ENCODE measurements at places on chromosomes 4 and X. TPM values are rescaled to one million over a fixed set of nuclear protein-coding genes. Genes with fewer than 3 reads are reported as not detected.

The JCHAIN gene
- 1,651 TPM for polyA plus RNA-seq

The HTR2C gene
- polyA plus RNA-seq: not detected

The TCEAL6 gene
- polyA plus RNA-seq: not detected

The PPARGC1A gene
- polyA plus RNA-seq: not detected

The NUP54 gene
- polyA plus RNA-seq: 34.8 TPM

The CXCL6 gene
- not detected for polyA plus RNA-seq

The TAB3 gene
- 4.6 TPM for polyA plus RNA-seq

The FAAH2 gene
- polyA plus RNA-seq: 3.6 TPM

The PCYT1B gene
- polyA plus RNA-seq: 0.13 TPM

The PABPC5 gene
- not detected for polyA plus RNA-seq
